ENCODE measurements at places on chromosomes 6 and 20.
A peak's percentile ranks its signal among the peaks of the same experiment; 100 is the strongest.

- DNase-seq = no peak
These were observed 39.5 kb upstream of the TBC1D22B start for GRCh38 chr6:37218061-37218460.

GRCh38 chr6:98787961-98788360 lies 46.4 kb upstream of the POU3F2 start:
- no peak for DNase-seq

DNA sequence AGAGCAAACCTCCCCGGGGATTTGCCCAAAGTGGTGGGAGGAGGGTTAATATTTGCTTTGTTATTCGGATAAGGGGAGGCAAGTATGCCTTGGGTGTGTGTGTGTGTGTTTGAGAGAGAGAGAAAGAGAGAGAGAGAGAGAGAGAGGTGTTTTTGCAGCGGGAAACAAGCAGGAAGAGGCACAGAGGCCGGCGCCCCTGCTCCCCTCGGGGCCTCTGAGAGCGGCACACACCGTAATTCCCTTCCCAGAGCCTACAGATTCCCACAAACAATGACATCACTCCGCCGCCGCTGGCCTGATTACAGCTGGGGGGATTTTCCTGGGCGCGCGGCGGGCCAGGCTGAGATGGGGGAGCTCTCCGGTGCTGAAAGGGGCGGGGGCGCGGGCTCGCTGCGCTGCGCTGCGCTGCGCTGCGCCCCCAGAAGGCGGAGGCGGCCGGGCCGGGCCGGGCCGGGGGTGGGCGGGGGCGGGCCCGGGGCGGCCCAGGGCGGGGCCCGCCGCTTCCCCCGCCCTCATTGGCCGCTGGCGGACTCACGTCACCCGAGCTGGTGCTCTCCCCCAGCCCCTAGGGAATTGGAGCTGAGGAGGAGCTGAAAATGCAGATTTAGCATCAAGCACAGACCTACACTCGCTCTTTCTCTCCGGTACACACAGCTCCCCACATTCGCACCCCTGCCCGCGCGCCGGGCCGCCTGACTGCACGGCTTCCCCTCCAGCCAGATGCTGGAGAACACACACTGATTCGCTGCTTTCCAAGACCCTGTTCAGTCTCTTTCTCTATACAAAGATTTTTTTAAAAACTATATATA lies at the start of gene PCSK2:
PCSK2 (plus strand) TSS at position 631 of the 809 bp plus-strand sequence. CDS start 266 bp downstream, outside the sequence.
- no peak for DNase-seq

DNA sequence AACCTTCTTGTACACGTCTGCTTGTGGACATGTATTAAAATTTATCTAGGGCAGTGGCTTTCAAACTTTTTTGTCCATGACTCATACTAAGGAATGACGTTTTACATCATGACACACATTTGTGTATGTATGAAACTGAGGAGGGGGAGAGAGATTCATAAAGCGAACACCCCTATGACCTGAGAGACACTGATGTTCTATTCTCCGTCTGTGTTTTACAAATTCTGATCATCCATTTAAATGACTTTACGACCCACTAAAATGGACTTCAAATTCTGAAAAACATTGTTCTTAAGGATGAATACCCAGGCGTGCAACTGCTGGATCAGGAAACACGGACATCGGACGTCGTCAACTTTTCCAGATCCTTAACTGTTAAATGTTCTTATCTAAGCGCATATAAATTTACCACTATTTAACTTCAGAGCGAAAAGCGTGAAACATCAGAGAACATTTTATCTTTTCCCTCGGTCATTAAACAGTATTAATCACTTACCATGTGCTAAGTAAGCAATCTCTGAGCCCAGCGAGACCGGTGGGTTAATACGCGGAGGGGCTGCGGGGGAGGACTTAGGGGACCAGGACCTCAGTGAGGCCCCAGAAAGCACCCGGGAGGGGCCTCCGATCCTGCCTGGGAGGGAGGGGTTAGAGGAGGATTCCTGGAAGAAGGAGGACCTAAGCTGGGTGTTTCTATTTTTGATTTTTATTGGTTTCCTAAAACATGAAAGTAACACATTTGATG lies 1.2 kb downstream of the PLAGL1 start:
- DNase-seq = peak; percentile 67

- no peak for DNase-seq
These were observed 81.2 kb downstream of the PXDC1 start for GRCh38 chr6:3670356-3670755.

DNA sequence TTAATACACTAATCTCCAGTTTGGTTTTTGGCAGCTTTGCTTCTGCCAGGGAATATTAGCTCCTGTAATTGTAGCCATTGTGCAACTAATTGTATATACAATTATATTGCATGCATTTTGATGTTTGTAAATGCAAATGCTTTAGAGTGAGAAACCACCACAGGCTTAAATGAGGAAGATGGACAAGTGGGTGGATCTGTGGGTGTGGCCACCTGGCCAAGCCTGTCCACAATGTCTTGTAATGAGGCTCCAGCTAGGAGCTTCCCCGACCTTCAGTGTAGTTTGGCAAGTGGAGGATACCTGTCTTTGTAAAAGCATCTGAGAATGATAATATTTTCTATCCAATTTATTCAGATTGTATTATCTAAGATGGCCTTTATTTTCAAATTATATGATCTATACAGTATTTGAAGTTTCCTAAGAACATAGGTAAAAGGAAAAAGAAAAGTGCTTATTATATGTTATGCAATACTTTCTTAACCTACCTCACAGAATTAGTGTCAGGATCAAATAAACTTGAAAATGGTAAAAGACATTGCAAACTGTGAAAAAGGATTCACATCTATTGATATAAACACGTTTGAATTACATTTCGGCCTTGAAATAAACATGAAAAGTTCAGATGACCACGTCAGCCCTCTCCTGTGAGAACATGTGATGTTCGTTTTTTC lies 49.3 kb upstream of the ARID1B start:
- DNase-seq = no peak

Measured in endothelial cell of umbilical vein (primary cell).